ENCODE measurements at places on chromosomes 13 and 19. TPM values are rescaled to one million over a fixed set of nuclear protein-coding genes. Genes with fewer than 3 reads are reported as not detected.

DNA sequence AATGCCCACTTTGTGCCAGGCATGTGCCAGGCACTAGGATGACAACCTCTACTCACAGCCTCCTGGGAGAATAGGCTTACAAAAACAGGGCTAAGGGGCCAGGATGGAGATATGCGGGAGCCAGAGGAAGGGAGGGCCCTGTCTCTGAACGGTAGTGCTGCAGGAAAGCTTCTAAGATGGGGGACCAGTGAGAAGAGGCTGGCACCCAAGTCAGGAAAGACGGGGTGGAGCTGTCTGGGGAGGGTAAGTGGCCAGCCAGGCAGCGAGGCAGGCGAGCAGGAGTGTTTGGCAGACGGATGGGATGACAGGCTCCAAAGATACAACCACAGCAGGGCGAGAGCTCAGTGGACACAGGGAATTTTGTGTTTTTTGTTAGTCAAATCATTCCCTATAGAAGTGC lies 44.7 kb upstream of the GPI start:
- DNase-seq: no peak

DNA sequence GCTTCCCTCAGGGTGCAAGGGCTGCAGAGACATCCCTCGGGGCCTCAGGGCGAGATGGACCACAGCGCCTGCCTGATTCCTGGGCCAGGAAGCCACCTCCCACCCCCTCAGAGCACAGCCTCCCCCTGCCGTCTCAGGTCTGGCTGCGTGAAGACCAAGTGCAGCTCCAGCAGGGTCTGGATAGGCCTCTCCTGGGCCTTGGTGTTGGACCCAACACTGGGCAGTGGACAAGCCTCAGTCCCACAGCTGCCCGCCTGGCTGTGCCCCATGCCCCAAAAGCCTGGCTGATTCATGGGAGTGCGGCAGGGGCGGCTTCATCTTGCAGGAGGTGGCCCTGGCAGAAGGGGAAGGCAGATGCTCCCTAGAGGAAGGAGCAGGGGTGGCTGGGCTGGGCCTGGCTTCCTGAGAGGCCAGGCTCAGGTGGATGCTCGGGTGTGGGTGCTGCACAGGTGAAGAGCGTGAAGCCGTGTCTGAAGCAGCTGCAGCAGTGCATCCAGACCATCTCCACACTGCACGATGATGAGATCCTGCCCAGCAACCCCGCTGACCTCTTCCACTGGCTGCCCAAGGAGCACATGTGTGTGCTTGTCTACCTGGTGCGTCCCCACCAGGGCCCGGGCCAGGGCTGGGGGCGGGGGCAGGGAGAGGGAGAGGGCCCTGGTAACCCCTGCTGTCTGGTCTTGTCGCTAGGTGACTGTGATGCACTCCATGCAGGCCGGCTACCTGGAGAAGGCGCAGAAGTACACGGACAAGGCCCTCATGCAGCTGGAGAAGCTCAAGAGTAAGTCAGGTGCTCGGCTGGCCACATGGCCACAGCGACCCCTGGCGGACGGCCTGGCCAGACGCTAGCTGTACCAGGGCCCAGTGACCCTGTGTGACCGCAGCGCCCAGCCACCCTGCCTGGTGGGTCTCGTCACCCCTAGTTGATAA lies 21.7 kb downstream of the MAU2 start:
- DNase-seq: peak; percentile 68

DNA sequence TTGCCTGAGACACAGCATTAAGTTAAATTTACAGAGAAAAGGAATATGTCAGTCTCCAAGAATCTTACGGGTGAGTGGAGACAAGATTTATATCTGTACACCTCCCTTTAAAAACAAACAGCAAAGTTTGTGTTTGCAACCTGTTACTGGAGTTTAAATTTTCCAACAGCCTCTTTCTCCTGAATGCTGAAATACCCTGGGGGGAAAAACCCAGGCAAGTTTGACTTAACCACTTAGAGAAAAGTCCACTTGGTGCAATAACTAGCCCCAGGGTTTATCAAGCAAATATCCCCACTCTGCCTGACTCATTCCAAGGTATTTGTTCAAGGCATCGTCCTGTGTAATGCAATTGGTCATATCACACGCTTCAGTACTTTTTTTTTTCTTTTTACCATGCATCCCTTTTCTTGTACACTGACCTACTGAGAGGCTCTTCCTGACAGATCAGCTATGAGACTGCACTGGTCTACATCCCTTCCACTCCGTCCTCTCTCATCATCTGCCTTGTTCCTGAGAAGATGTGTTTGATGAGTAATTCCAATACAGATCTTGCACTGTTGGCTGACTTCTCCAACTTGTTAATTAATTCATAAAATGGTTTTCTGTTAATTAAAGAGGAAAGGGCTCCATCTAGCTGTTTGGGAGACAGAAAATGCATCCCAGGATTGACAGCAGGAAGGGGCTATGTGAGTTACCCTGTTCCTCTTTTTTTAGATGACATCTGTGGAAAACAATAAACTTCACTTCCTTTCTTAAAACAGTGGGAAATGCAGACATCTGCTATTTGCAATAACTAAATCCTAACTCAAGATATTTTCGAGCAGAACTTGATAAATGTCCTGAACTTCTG lies 212.5 kb upstream of the IRS2 start:
- DNase-seq: no peak

- DNase-seq: peak; percentile 64
These were observed at the start of gene TMEM91 for GRCh38 chr19:41376241-41376997. TMEM91 (plus strand) TSS chr19:41376533; CDS start chr19:41378310, 1,777 bp downstream.

DNA sequence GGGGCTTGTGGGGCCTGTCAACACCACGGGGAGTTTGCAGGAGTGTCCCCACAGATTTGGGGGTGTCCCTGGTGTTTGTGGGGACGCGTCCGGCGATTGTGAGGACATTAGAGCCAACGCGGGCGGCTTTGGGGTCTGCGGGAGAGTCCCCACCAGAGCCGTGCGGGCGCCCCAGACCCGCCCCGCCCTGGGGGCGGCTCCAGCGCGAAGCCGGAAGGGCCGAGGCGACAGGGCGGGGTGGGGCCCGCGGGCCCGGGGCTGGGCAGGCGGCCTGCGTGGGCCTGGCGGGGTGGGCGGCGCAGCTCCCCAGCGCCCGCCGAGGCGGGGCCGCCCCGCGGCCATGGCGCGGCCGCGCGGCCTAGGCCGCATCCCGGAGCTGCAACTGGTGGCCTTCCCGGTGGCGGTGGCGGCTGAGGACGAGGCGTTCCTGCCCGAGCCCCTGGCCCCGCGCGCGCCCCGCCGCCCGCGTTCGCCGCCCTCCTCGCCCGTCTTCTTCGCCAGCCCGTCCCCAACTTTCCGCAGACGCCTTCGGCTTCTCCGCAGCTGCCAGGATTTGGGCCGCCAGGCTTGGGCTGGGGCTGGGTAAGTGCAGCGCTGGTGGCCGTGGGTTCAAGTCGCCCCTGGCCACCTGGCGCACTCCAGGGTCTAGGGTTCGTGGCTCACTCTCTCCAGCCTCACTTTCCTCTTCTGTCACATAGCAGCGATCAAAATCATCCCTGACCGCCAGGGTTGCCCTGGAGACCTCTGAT lies 10.3 kb downstream of the PDE4A start:
- DNase-seq: no peak

- DNase-seq: no peak
These were observed 21.7 kb downstream of the FAM187B start for GRCh38 chr19:35206855-35207254.

GRCh38 chr13:110616103-110617101 lies 1.1 kb downstream of the NAXD start:
- DNase-seq: peak; percentile 39

GRCh38 chr19:45293682-45294081 lies 29.0 kb downstream of the CKM start:
- no peak for DNase-seq

GRCh38 chr19:48992581-48993174 lies 431 bp downstream of the GYS1 start:
- DNase-seq: peak; percentile 54

- DNase-seq: no peak
These were observed 389.2 kb downstream of the DIAPH3 start for GRCh38 chr13:59774491-59774971.

DNA sequence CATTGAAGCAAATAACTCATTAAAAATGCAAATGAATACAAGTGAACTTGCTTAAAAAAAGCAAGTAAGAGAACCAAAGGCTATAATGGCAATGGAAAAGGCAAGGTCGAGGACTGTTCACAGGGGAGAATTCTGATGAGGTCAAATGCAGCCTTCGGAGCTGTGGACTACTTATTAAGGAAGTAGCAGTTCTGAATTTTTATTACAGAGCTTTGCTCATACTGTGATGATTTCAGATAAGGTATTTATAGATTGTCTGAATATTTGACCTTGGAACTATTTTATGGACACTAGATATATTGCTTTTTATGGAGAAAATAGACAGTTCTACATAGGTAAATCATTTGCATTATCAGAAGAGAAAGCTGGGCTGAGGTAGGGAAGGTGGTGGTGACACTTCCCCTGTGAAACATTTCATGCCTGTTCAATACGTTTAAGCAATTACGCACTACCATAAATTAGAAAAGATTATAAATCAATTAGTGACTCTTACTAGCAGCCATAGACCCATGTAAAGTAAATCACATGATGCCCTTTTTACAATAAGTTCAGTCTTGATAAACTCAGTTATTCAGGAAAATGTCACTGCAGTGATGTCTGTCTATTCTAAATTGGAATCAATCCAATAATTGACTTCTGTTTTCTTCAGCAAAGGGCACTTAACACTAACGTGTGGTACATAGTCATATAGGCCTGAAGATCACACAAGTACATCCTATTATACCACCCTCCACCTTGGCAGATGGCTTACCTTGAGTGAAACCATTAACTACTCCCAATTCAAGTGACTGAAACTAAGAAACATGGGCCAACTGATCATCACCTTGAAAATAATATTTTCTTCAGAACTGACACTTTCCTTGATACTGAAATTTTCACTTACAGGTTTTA lies 260.0 kb downstream of the KLF12 start:
- no peak for DNase-seq

- no peak for DNase-seq
These were observed 5.2 kb downstream of the SLC25A42 start for GRCh38 chr19:19068659-19069654.

- DNase-seq: no peak
These were observed 5.3 kb upstream of the CD79A start for GRCh38 chr19:41871573-41872383.

The POU2F2 gene
- 1.2 TPM for polyA plus RNA-seq

The WDR88 gene
- not detected for polyA plus RNA-seq

The REX1BD gene
- 5.3 TPM for polyA plus RNA-seq

The APOC1 gene
- polyA plus RNA-seq: 96.5 TPM

The CLEC11A gene
- 3.8 TPM for polyA plus RNA-seq

The METTL21C gene
- polyA plus RNA-seq: 0.08 TPM
